ENCODE measurements at places on chromosomes 16 and 17.

DNA sequence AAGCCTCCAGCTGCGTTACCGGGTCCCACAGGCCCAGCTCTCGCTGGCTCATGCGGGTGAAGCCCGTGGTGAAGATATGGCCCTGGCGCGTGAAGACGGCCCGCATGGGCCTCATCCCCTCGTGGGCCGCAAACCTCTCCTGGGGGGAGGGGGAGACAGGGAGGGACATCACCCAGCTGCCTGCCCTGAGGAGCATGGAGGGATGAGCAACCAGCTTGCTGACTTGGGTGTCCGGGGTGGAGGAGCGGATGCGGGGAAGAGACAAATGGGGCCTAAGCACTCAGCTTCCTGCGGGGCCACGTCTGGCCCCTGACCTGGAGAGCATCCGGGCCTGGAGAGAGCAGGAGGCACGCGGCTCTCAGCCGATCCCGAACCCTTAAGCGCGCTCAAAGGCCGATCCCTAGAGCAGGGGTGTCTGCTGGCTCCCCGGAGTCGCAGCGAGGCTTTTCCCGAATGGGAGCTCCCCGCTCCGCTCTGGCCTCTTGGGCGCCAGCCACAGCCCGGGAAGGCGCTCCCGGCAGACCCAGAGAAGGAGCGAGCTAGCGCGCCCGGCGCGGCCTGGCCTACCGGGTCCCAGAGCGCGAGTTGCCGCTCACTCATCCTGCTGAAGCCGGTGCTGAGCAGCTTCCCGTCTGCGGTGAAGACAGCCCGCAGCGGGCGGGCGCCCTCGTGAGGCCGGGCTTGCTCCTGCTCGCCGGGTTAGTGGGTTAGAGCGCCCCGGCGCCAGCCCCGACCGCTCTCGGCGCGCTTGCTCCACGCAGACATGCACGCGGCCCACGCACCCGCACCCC is 5.0 kb downstream of the CORO6 start:
- peak; percentile 77 for DNase-seq

- DNase-seq: peak; percentile 56
These were observed 914 bp downstream of the MAP1LC3B start for GRCh38 chr16:87392821-87393679.

- peak; percentile 89 for DNase-seq
These were observed 4.4 kb downstream of the MVP start for GRCh38 chr16:29824589-29825144.

DNA sequence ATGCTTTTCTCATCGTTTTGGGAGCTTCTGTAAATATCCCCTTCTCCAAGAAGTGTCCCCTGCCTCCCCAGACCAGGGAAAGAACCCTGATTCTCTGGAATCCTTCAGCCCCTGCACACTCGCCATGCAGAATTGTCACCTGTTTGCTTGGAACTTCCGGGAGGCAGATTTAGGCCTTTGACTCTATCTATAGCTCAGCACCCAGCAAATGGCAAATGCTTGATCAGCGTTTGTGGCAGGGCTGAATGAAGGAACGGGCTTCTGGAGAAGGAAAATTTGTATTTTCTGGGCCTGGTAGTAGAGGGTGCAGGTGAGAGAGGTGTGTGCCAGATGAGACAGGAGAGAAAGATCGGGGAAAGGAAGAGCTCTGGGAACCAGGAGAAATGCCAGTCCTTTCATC is 18.3 kb upstream of the CACNG4 start:
- no peak for DNase-seq

GRCh38 chr16:57601801-57602478 is 26.5 kb upstream of the ADGRG1 start:
- no peak for DNase-seq

DNA sequence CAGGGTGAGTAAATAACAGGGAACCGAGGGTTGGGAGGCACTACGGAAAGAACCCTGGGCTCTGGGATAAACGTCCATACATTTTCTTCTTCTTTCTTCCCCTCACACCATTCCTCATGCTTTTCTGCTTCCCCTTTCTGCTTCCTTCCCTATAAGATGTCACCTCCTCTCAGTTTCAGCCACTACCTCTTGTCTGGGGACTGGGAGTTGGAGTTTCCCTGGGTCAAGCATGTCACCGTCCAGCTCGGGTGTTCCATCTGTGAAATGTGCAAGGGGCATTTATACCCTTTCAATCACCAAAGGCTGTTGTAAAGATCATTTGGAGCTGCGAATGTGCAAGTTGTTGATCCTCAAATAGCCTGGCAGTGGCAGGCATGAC is 17.5 kb upstream of the CCL22 start:
- DNase-seq: no peak

DNA sequence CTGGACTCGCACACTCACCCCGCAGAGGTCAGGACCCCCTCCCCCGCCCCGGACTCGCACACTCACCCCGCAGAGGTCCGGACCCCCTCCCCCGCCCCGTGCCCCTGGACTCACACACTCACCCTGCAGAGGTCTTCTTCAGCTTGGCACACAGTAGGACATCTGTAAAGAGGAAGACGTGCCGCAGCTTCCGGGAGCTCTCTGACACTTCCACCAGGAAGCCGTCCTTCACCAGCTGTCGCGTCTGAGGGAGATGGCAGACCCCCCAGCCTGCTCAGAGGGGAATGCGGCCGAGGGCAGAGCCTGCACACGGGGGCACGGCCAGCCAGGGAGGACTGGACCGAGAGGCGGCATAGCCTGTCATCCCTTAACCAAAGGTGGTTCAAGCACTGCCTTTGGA is 72.9 kb downstream of the TIMM22 start:
- no peak for DNase-seq

GRCh38 chr16:11205065-11205699 is 50.8 kb downstream of the SOCS1 start:
- no peak for DNase-seq

- DNase-seq: peak; percentile 13
These were observed 86.9 kb downstream of the NDEL1 start for GRCh38 chr17:8522577-8522976.

DNA sequence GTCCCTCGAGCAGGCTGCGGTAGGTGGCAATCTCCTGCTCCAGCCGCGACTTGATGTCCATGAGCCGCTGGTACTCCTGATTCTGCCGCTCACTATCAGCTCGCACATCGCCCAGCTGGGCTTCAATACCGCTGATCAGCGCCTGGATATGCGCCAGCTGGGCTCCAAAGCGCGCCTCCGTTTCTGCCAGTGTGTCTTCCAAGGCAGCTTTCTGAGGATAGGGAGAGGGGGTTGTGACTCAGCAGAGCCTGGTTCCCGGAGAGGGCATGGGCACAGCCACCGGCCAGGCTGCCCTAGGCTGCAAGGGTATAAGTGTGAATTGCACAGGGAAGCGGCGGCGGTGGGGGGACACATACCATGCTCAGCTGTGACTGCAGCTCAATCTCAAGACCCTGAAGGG is 4.3 kb downstream of the KRT19 start:
- DNase-seq: no peak

DNA sequence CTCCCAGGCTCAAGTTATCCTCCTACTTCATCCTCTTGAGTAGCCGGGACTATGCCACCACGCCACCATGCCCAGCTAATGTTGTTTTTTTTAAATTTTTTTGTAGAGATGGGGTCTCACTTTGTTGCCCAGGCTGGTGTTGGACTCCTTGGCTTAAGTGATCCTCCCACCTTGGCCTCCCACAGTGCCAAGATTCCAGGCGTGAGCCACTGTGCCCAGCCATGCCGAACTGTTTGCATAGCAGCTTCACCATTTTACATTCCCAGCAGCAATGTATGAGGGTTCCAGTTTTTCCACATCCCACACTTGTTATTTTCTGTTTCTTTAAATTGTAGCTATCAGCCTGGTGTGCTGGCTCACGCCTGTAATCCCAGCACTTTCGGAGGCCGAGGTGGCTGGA is 2.2 kb upstream of the CTRB1 start:
- no peak for DNase-seq

- no peak for DNase-seq
These were observed 64.5 kb downstream of the NDE1 start for GRCh38 chr16:15714393-15715172.

GRCh38 chr17:77772899-77773358 is 185.6 kb upstream of the TNRC6C start:
- no peak for DNase-seq

GRCh38 chr17:56297184-56297583 is 143.9 kb downstream of the ANKFN1 start:
- DNase-seq: peak; percentile 31

- DNase-seq: peak; percentile 62
These were observed 5.9 kb downstream of the DPEP2 start for GRCh38 chr16:67993207-67994039.

DNA sequence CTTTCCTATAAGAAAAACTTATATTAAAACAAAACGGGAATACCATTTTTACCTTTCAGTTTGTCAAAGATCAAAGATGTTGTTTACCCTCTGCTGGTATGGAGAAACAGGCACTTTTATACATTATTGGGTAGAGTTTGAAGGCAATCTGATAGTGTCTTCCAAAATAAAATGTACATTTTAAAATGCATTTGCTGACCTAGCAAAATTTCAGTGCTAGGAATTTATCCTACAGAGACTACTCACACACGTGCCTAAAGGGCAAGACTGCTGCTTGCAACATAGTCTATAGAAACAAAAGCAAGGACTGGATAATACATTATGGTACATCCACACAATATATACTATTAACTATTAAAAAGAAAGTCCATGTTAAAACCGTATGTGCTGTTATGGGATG is 36.0 kb downstream of the COPRS start:
- DNase-seq: no peak

GRCh38 chr16:77790009-77790372 is 1.6 kb downstream of the VAT1L start:
- no peak for DNase-seq

- DNase-seq: peak; percentile 86
These were observed 34.0 kb upstream of the PRKCA start for GRCh38 chr17:66268247-66268927.

DNA sequence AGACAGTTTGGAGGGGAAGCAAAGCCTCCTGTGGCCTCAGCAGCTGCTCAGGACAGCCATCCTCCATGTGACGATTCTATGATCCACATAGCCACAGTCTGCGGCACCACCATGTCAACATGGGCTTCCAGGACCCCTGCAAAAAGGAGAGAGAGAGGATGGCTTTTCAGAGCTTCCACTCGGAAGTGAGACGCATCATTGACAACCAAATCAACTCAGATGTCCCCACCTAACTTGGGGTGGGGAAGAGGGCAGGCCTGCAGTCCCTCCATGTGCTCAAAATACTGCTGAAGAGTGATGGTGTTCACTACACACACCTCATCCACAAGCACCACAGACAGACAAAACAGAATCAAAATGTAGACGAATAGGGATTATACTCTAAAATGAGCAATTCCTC is 5.9 kb upstream of the METTL16 start:
- no peak for DNase-seq

DNA sequence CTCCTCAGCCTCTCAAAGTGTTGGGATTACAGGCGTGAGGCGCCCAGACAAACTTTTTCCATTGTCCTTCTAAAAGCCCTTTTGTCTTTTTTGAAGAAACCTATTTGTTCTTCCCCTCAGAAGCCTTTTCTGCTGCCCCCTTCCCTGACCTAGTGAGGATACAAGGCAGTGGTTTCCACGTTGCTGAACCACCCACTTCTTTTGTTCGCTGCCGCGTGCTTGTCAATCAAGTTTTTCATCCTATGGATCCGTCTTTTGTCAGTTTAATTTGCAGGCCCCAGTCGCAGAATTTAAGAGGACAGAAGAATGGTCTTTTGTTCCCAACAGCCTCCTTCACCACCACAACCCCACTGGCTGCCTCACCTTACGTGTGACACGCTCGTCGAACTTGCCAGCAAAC is 20.2 kb upstream of the GNG13 start:
- DNase-seq: no peak

- no peak for DNase-seq
These were observed at the start of gene WIPI1 for GRCh38 chr17:68457168-68457538. Gene WIPI1, minus strand, starts transcription at chr17:68457496. Its CDS starts 75 bp downstream, at chr17:68457421.

- DNase-seq: no peak
These were observed 56.1 kb upstream of the RBL2 start for GRCh38 chr16:53378138-53378537.

DNA sequence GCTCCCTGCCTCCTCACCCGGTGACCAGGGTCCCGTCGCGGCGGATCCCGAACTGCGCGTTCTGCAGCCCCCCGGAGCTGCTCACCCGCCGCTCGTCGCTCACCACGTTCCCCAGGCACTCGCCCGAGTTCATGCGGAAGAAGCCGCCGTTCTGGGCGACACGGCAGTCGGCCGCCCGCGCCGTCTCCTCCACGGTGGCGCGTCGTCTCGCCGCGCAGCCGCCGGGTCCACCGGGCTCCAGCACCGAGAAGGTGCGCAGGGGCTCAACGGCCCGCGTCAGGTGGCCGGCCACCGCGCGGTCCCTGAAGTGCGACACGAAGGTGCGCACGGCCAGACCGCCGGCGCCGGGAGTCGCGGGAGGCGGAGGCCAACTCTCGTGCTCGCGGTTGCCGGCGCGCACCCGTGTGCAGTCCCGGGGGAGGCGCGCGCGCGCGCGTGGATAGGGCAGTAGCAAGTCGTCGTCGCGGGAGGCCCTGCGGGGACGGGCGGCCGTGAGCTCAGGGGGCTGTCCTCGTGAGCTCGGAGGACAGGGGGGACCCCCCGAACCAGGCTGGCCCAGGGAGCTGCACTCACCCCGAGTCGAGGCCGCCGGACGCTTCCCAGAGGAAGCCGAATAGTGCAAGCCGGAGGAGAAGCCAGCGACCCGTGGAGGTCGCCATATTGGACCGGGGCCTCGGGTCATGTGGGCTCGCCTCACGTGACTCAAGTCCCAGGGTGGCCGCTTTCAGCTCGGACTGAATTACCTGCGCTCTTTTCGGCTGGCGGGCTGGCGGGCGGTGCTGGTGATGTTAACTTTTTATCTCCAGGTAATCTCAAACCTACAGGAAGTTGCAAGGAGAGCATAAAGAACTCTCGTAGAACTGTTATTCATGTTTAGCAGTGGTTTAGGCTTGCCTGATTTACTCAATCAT is at the start of gene NAGPA:
NAGPA (minus strand) TSS at position 680 of the 911 bp plus-strand sequence; CDS start at position 659, 21 bp downstream.
- DNase-seq: peak; percentile 81

DNA sequence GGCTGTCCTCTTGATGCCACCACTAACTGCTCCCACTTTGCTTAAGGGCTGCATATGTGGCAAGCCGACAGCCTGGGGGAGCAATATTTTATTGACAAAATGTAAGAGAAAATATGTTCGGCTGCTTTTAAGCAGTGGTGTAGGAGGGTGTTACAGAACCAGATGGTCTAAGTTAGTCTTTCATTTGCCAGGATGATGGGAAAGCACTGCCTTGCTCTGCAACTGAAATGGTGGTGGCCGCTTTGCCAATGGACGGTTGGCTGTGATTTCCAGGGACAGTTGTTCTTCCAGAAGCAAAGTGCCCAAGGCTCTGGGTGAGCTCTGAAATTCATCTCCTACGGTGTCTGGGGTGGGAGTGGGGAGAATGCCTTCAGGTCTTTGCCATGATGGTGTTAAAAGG is 469.3 kb downstream of the TOX3 start:
- no peak for DNase-seq

GRCh38 chr16:55469821-55470532 is 9.0 kb upstream of the MMP2 start:
- no peak for DNase-seq

Data from fibroblast of mammary gland (primary cell).